ENCODE measurements at places on chromosomes 5 and 9.

DNA sequence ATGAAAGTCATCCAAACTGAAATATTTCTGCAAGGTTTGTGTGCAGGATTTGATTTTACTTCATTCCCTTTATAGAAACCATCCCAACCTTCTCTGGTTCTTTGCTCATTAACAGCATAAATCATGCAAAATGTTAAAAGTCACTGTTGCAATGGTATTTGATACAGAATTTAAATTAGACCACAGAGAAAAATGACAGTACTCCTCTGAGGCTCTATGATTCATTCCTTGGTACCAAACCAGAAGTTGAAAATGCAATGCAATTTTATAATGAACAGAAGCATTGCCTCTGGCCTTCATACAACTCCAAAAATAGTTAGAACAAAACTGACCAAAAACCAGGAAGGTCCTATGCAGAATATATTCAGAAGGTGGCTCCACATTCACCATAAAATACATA lies 607.1 kb downstream of the TLE1 start:
- no peak for DNase-seq

DNA sequence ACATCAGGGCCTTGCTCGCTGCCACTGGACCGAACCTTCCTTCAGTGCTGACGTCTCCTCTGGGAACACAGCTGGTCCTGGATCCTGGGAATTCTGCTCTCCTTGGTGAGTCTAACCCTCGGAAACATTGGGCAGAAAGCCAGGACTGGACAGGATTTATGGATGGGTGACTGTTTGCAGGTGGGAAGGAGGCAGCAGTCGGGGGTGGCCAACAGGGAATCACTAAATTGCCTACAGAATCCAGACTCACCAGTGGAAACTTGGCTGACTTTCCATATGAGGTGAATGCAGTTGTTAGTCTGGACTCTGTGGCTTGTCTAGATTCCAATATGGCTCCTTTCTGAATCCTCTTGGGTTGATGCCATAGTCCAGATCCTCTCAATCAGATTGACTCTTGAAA lies 203.1 kb downstream of the SAXO1 start:
- no peak for DNase-seq

DNA sequence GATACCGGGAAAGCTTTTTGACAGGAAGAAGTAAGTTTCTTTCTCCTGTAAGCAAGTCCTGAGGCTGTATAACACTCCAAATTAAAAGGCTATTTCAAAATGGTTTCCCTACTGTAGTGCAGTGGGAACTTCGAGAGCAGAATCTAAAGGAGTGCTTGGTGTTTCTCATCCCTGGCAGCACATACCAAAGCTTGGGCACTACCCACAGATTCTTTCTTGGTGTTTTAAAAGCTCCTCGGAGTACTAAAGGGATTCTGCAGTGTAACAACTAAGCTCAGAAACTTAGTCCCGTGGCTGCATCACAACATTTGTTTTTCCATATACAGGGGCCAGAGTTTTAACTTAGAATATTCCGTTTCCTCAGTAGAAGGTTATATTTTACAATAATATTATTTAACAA lies 5.6 kb upstream of the APC start:
- no peak for DNase-seq

DNA sequence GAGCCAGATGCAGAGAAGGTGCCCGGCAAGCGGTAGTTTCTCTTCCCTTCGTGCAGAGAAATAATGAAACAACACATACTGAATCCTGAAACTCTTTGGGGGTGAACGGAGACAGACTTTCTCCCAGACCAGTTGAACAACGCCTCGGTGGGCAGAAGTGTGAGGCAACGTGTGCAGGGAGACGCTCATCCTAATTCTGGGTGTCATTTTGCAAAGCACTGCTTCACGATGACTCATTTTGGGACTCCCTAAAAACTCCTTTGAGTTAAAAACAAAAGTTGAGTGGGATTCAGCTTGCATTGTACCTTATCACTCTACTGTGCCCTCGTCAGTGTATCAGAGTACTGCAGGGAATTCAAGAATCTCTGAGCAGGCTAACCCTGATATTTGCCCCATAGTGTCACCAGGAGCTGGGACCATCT lies 3.5 kb upstream of the NEK6 start:
- no peak for DNase-seq

GRCh38 chr5:87499478-87500410 lies 87.0 kb upstream of the CCNH start:
- DNase-seq = no peak

- DNase-seq = no peak
These were observed 49.9 kb downstream of the COL15A1 start for GRCh38 chr9:98993570-98993945.

DNA sequence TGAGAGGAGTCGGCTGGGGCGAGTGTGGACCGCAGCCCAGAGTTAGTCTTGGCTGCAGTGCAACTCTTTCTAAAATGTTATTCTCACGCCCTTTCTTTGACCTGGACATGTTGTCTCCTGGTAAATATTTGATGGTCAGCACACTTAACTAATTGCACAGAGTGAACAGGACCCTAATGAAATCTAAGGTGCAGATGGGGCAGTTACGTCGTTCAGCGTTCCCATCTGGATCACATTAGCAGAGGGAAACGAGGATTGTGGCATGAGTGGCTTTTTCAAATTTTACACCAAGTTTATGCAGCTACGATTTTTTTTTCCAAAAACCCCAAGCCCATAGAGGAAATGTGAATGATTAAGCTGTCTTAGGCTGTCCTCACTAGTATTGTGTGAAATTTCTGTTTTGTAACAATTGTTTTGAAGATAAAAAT lies 483 bp downstream of the C9orf85 start:
- no peak for DNase-seq

DNA sequence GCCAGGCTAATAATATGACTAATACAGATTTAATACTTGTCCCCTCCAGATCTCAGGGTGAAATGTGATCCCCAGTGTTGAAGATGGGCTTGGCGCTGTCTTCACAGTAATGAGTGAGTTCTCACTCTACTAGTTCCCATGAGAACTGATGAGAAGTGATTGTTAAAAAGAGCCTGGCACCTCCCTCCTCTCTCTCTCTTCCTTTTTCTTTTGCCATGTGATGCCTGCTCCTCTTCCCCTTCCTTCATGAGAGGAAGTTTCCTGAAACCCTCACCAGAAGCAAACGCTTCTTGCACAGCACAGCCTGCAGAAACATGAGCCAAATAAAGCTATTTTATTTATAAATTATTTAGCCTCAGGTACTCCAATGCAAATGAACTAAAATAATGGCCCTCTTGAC lies 55.2 kb downstream of the GLDC start:
- DNase-seq = no peak

DNA sequence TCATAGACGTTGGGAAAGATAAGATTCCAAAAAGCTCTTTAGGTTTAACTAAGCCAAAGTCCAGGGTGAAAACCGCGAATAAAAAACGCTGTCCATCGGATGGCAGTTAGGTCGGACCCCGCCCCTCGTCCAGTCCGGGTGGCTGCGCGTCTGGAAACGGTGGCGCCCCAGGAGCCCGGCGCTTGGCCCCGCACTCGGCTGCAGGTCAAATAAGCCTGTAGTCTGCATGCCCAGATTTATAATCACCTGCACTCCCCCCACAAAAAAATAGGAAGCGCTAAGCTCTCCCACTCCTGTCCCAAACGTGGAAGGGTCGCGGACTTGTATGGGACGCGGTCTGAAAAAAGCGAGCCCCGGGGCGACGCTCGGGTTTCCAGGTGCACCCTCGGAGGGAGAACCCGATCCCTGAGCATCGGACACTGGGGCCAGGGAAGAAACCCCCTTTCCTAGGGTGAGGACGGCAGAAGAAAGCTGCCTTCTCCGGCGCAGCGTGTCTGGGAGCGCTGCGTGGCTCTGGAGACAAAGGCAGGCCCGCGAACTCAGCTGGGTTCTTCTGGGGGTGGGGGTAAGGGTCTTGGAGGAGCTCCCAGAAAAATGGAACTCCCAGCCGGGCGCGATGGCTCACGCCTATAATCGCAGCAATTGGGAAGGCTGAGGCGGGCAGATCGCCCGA lies 923 bp upstream of the ZBTB5 start:
- DNase-seq = no peak

DNA sequence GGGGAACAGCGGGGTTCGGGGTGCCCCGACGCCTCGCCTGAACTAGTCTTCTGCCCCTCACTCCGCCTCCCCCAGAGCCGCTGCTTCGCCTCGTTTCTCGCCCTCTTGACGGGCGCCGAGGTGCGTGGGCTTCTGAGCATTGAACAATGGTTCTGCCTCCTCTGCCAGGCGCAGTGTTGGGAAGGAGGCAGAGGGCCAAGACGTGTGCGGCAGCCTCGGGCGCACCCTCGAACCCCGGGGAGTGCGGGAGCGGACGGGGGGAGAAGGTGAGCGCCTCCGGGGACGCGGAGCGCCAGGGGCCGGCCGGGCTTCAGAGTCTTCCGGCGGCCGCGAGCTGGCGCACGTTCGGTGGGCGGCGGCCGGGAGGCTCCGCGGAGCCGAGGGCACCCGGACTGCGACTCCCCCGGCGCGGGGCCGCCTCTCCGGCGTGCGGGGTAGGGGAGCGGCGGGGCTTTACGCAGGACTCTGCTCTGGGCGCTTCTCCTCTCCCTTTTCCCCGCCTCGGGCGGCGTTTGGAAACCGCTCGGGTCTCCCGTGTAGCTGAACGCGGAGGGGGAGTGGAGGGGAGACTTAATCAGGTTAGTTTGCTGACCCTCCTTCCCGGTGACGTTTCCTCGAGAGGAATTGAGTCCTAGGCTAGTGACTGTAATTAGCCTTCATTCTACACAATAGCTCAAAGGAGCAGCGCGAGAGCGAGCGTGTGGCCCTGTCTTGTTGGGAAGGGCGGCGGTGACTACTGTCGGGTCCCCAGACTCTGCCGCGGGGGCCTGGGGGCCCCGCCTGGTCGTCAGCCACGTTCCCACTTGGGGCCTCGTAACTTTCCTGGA lies 1.1 kb downstream of the VLDLR start:
- peak; percentile 6 for DNase-seq
